DMS153 (cell line): ENCODE measurements at places on chromosomes 12 and 14.

DNA sequence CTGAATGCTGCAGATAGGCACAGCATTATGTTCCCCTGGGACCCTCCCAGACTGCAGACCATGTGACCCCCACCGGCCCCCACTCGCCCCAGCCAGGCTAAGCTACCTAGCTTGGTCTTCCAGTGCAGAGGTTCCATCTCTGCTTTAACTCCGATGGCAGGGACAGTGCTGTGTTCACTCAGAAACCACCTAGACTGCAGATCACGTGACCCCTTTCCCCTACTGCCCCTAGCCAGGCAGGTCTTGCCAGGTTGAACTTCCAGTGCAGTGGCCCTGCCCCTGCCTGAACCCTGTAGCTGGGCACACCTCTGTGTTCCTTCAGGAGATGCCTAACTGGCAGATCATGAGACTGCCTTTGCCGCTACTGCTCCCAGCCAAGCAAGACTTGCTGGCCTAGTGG is 1116.2 kb downstream of the FLRT2 start:
- no peak for DNase-seq

- DNase-seq: no peak
These were observed 9.4 kb downstream of the COX16 start for GRCh38 chr14:70350078-70350477.

- no peak for DNase-seq
These were observed 149.5 kb downstream of the PRIMA1 start for GRCh38 chr14:93638790-93639189.

DNA sequence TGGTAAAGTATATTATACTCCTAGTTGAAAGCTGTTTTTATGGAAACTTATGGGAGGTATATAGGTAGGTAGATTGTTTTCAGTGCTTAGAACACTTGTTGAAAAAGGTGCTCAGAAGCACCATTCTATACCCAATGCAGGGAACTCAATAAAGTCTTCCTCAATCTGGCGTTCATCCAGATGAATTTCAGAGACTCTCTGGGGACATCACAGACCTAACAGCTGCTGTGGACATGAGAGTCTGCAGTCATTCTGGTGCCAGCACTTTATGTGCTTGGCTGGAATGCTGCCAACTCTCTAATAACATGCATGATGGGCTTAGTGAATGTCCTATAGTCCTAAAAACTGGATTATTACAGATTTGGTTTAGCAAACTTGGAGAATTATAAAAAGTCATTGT is 115.9 kb downstream of the NTN4 start:
- peak; percentile 99 for DNase-seq
